ENCODE measurements at places on chromosomes 12 and 14.
A peak's percentile ranks its signal among the peaks of the same experiment; 100 is the strongest.

GRCh38 chr12:47832263-47832933, 12.7 kb upstream of the HDAC7 start:
- DNase-seq = peak; percentile 66

DNA sequence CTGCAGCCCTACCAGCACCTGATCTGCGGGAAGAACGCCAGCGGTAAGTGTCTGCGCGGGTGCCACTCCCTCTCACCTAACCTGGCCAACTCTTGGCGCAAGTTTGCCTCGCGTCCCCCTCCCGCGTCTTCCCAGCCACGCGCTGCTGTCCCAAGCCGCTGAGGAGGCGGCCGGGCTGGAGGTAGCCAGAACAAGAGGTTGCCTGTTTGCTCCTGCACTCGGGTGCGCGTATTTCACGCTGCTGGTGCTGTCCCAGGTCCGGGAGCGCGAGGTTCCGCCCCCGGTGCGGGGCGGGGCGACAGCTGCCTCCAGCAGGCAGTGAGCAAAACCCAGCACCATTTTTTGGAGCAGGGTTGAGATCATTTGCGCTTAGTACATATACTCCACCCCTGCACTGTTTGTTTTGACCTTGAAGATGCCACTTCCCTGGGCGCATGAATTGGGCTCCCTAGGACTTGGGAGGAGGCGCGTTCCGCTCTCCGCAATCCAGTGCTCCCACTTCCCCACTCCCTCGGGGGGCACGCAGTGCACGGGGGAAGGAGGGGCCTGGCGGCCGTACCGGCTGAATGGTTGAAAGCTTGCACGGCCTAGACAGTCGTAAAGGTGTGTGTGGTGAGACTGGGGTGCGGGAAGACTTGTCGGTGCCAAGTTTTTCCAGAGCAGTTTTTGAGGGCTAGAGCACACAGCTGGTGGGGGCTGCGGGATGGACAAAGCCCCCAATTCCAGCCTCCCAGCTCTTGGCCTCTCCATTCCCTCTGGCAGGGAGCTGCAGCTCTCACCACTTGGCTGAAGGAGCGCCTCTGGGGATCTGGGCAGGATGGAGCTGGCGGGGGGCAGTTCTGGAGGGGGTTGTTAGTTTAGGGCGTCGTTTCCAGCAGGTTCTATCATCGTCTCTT, 226.9 kb upstream of the CRY1 start:
- peak; percentile 69 for DNase-seq

GRCh38 chr14:95460647-95461478, 55.6 kb downstream of the SYNE3 start:
- DNase-seq = no peak

- DNase-seq = peak; percentile 14
These were observed 468.3 kb downstream of the AACS start for GRCh38 chr12:125533434-125534029.

DNA sequence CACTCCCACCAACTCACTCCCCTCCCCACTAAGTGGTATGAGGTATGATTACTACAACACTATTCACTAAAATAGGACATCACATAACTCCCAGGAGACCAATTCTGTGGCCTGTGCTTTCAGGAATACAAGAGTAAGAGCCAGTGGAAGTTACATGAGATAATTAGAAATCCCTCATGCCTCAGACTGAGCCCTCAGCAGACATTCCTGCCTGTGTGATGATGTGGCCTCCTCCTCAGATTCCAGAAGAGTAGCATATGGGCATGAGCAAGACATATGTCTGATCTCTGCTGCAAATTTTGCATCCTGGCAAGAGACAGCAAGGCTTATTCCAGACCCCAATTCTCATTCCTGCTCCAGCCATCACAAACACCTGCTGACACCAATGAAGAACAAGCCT, 46.0 kb upstream of the BMP4 start:
- no peak for DNase-seq

DNA sequence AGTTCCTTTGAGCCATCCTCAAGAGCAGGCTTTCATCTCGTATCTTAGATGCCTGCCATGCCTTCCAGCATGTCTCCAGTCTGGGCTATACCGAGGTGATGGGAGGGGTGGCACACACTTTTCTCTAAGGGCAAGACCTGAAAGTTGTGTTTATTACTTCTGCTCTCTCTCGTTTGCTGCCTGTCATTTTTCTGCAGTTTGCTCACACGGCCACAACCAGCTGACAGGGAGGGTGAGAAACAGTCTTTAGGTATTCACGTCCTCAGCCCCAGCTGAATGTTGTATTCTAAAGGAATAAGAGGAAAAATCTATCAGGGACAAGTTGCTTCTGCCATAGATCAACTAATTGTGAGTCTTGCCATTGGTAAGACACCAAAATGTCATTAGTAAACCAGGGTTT, 88.0 kb downstream of the TMTC2 start:
- DNase-seq = no peak

GRCh38 chr12:58583529-58583928, 336.8 kb downstream of the LRIG3 start:
- no peak for DNase-seq

- DNase-seq = no peak
These were observed 56.4 kb downstream of the TMCC3 start for GRCh38 chr12:94593822-94594442.

- no peak for DNase-seq
These were observed 24.0 kb upstream of the TSPAN11 start for GRCh38 chr12:30902596-30902995.

DNA sequence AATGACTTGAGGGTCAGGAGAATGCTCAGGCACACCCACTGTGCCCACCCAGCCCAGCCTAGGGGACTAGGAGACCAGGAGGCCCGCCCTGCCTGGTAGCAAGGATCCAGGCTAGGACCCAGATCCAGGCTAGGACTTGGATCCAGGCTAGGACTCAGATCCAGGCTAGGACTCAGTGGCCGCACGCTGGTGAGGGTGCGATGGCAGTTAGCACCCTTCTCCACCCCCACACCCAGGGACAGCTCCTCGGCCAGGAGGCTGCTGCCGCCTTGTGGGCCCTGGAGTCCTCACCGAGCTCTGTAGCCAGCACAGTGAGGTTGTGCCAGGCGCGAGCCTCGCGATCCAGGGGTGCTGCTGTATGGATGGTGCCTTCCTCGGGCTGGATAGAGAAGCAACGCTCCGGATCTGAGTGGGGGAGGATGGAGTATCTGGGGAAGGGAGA, 5.1 kb downstream of the CDH24 start:
- DNase-seq = no peak

- no peak for DNase-seq
These were observed 156.5 kb upstream of the MYL2 start for GRCh38 chr12:111076611-111077451.

DNA sequence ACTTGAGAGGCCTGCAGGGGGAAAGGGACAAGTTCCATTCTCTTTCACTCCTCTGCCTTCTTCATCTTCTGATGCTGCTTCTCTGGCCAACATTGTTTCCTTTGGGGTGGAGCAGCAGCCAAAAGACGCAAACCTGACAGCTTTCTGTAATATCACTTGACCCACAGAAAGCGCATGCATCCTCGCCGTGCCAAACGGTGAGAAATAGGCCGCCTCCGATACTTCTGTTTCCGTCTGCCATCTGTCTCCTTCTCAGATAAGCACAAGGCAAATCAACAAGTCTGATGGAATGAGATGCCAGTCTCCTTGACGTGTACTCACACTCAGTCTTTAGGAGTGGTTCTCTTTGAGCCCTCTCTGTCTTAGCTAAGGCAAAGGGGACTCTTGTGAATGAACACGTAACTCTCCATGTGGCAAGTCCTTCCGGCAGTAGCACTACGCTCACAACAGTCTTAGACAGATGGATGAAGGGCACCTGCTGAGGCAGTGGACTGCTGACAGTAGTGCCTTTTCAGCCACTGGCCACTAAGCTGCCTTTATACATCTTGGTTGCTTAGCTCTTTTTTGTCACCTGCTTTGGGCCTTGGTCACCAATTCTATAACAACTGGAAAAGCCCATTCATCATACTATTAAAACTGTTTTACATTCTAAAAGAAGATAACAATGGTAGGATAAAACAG, 214.1 kb downstream of the FBXL14 start:
- no peak for DNase-seq

DNA sequence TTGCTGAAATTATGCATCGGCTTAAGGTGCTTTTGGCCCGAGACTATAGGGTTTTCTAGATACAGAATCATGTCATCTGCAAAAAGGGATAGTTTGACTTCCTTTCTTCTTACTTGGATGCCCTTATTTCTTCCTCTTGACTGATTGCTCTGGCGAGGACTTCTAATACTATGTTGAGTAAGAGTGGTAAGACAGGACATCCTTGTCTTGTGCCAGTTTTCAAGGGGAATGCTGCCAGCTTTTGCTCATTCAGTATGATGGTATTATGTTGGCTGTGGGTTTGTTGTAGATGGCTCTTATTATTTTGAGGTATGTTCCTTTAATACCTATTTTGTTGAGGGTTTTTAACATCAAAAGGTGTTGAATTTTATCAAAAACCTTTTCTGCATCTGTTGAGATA, 8.3 kb downstream of the BMAL2 start:
- DNase-seq = no peak

- no peak for DNase-seq
These were observed 85.0 kb upstream of the GPR68 start for GRCh38 chr14:91329486-91330014.

DNA sequence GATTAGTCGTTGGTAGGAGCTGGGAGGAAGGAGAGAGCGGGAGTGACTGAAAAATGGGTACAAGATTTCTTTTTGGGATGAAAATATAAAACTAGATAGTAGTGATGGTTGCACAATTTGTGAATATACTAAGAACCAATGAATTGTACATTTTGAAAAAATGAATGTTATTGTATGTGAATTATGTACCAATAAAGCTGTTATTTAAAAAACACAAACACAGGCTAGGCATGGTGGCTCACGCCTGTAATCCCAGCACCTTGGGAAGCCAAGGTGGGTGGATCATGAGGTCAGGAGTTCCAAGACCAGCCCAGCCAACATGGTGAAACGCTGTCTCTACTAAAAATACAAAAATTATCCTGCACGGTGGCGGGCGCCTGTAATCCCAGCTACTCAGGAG, 32.1 kb downstream of the PPP1R13B start:
- no peak for DNase-seq

GRCh38 chr14:105532735-105533141, 6.4 kb downstream of the TMEM121 start:
- DNase-seq = no peak

GRCh38 chr14:58752771-58753201, 115.0 kb downstream of the DACT1 start:
- DNase-seq = no peak

DNA sequence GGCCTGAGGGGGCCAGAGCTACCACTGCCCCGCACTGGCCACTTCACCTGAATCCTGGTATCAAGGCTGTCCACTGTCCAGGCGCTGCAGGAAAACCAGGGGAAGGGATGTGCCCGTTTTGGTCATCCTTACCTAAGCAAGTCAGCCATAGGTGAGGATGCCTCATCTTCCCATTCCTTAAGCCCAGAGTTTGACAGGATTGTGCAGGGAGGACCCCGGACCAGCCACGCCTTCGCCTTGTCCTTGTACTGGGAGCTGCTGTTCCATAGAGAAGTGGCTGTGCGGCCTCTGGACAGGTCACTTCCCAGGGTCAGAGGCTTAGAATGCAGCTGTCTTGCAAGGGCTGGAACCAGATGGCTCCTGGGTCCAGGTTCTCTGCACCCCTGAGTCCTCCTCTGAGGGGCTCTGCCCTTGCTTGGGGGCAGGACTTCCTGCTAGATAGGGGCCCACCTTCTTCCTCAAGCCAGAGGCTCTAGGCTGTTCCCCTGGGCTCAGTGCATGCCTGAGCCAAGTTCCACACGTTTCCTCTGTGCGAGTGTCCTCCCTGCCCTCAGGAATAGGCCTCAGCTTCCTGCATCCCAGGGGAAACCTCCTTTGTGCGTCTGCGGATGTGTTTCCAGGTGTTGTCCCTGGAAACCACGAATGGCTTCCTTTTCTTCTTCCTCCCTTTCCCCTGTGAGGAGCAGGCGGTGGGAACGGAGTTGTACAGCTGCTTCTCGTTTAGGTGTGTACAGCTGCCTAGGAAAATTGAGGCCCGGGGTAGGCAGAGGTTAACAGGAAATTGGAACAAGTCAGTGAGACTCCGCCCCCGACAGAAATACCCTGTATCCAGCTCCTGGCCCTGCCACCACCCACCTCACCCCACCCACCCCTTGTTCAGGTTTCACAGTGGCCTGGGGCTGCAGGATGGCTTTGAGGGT, 54.3 kb upstream of the RIN3 start:
- no peak for DNase-seq

- no peak for DNase-seq
These were observed 26.0 kb downstream of the CHST11 start for GRCh38 chr12:104482748-104483147.

DNA sequence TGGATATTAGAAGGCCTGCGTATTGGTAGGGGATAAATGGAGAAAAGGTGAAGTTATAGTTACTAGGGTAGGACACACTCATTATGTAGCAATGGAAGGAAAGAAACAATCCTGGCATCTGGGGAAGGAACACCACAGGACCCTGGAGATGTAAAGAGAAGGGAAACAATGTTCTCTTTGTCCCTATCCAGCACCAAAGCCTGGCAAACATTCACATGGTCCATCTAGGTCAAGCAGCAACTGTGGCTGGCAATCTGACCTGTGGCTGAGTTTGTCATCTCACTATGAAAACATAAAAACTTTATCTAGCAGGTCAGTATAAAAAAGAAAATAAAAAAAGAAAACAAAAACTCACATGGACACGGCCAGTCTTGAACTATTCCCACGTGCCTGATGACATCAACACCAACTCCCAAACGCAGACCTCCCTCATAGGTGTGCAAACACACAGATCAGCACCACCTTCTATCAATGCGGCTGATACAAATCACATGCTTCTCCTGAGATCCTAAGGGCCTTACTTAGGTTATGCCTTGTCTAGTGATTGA, 2.6 kb downstream of the POMT2 start:
- no peak for DNase-seq

DNA sequence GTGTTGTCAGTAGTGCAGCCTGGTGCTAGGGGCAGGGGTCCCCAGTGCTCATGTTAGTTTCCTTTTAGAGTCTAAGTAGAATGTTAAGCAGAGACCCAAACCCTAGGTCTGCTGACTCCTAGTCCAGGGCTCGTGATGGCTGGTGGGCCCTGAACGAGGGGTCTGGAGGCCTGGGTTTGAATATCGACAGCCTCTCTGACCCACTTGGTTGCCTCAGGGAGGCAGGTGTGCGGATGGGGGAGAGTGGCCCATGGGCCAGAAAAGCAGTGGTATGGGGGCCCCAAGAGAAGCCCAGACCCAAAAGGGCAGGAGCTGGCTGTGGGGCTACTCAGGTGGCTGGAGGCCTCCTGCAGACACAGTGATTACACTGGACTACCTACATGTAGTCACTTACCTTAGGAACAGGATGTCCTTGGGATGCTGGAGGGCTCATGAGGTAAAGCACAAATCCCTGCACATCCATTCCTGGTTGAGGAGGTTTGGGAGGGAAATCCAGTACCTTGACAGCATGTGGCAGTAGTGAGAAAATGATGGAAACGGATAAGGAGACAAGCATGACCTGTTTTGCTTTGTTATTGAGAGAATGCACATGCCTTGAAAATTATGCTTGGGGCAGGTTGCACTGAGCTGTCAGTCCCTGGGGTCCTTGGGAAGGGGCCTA, 1.7 kb upstream of the SLC25A29 start:
- no peak for DNase-seq

DNA sequence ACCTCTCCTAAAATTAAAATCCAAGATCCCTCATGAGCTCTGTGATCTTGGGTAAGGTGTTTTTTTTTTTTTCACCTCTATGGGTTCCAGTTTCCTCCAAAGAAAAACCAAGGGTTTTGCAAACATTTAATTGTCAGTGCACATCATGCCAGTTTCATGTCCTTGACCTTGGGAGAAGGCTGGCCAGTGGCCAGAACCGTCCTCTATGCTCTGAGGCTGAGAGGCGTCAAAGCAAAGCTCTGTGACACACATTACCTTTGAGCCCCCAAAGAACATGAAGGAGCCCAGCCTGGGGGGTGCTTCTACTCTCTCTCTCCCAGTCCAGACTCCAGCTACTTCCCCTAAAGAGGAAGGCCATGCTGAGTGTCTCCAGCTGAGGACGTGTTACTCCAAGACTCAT, 145.5 kb upstream of the TMEM132C start:
- no peak for DNase-seq

Measured in stimulated activated CD4-positive, alpha-beta T cell treated with anti-CD3 and anti-CD28 coated beads, Interleukin-2, amount 100 ng/mL, for 48 hours (primary cell).